ENCODE measurements at places on chromosomes 12 and 14. TPM values are rescaled to one million over a fixed set of nuclear protein-coding genes. Genes with fewer than 3 reads are reported as not detected.

DNA sequence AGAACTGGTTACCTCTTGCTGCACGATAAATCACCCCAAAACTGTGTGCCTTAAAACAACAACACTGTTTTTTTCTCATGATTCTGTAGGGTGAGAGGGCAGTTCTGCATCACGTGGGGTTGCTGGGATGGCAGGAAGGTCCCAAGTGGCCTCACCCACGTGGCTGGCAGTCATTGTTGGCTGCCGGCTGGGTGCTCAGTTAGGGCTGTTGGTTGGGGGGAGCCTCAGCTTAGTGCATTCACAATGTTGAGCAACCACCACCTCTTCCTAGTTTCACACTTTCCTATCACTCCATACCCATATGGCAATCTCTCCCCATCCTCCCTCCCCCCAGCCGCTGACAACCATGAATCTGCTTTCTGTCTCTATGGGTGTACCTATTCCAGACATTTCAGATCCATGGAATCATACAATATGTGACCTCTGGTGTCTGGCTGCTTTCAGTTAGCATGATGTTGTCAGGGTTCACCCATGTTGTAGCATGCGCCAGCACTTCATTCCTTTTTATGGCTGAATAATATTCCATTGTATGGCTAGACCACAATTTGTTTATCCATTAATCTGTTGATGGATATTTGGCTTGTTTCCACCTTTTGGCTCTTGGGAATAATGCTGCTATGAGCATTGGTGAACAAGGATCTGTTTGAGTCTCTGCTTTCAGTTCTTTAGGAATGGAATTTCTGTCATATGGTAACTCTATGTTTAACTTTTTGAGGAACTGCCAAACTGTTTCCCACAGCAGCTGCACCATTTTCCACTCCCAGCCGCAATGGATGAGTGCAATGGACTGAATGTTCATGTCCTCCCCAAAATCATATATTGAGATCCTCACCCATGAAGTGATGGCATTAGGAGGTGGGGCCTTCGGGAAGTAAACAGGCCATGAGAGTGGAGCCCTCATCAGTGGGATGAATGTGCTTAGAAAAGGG lies 11.2 kb upstream of the POP5 start:
- no peak overlapping the region for H3K4me3 ChIP-seq
- H3K27ac ChIP-seq, result no peak overlapping the region
- H3K4me1 ChIP-seq, result no peaks in the 10 kb centered on the region
- no peaks in the 10 kb centered on the region for H3K27me3 ChIP-seq

- no peaks in the 10 kb centered on the region for H3K4me1 ChIP-seq
- no peak overlapping the region for H3K4me3 ChIP-seq
- peaks cover 47% of the 10 kb centered on the region for H3K27me3 ChIP-seq
- H3K27ac ChIP-seq, result no peak overlapping the region
Observed at GRCh38 chr12:52591521-52591920, 9.7 kb downstream of the KRT72 start.

GRCh38 chr14:104739546-104740516 lies 13.1 kb upstream of the SIVA1 start:
- no peak for DNase-seq
- peaks cover 30% of the 10 kb centered on the region for H3K4me1 ChIP-seq
- H3K4me3 ChIP-seq, result no peak overlapping the region
- H3K27ac ChIP-seq, result no peak overlapping the region
- no peaks in the 10 kb centered on the region for H3K27me3 ChIP-seq

DNA sequence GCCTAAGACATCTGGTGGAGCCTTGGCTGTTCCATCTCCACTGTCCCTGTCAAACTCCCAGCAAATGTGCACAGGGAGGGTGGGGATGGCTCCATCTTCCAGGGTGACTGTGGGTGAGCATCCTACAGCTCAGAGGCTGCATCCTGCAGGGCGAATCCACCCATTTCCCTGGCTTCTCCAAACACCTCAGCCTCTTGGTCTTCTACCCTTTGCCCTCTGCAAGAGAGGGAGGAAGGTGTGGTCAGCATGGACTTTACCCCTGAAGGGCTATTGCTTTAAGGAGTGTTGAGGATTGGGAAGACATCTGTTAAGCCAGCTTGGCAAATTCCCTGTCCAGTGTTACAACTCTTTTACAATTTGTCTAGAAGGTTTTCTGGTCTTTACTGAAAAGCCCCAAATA lies 23.1 kb upstream of the DGLUCY start:
- no peaks in the 10 kb centered on the region for H3K36me3 ChIP-seq
- DNase-seq, result no peak
- H3K4me1 ChIP-seq, result no peaks in the 10 kb centered on the region
- H3K27ac ChIP-seq, result no peak overlapping the region
- H3K4me3 ChIP-seq, result no peak overlapping the region

DNA sequence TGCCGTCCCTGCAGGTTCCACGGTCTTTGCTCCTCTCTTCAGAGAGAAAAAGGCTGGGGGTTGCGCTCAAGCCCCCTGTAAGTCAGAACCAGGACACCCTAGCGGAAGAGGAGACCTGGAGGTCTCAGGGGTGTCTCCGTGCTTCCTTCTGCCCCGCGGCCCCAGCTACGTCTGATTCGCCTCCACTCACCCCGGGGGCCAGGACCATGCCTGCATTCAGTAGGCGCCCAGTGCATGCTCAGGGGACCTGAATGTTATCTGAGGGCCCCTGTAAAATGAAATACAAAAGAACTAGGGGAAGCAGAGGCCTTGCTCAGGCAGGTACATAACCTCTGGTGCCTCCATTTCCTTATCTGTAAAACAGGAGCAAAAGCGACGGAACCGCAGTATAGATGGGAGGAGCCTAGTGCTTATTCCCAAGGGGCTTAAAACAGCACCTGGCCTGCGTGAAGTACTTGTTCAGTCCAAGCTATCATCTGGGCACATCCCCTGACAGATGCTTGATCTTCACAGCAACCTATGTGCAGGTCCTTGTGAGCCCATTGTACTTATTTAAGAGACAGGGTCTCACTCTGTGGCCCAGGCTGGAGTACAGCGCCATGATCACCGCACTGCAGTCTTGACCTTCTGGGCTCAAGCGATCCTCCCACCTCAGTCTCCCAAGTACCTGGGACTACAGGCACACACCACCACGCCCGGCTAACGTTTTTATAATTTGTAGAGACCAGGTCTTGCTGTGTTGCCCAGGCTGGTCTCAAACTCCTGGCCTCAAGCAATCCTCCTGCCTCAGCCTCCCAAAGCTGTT lies 110.3 kb upstream of the NCOR2 start:
- H3K4me1 ChIP-seq, result peaks cover 17% of the 10 kb centered on the region
- H3K36me3 ChIP-seq, result no peaks in the 10 kb centered on the region
- no peak for DNase-seq
- H3K27ac ChIP-seq, result no peak overlapping the region
- no peaks in the 10 kb centered on the region for H3K27me3 ChIP-seq

DNA sequence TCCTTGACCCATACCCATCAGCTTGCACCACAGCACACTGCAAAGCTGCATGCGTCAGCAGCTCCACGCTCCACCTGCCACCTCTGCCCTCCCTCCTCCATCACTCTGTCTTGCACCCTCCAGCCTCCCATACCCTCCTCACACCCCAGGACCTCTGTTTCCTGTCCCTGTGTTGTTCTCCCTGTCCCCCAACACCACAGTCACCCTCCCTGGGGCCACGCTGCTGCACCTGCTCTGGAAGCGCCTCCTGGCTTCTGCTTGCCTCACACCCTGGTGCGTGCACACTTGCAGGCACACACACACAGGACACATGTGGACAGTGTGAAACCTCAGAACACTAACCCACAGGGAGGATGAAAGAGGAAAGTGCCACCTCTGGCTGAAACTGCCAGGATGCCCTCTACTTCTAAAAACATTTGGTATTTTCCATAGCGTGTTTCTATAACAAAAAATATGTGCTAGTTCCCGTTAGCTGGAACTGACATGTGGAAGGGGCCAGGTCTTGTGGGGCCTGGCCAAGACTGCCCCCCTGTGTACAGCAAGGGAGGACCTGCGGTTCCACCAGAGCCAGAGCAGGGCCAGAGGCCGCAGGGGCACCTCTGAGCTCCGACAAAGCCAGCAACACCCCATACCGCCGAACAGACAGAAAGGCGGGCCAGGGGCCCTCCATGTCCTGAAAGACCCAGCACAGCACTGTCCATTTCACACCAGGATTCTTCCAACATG lies 10.0 kb downstream of the BRF1 start:
- no peak overlapping the region for H3K4me3 ChIP-seq
- peaks cover 47% of the 10 kb centered on the region for H3K4me1 ChIP-seq
- no peak overlapping the region for H3K27ac ChIP-seq
- H3K36me3 ChIP-seq, result no peaks in the 10 kb centered on the region
- H3K27me3 ChIP-seq, result no peaks in the 10 kb centered on the region

Gene ATXN3
- 17.5 TPM for total RNA-seq

Gene GALNT16
- 79.1 TPM for total RNA-seq

Gene KRT79
- total RNA-seq, result not detected

Gene NR1H4
- total RNA-seq, result not detected

Gene PPP1R36
- total RNA-seq, result 0.52 TPM

Data from heart right ventricle (tissue), 16 donors.